ENCODE measurements at places on chromosomes 6 and 20.

DNA sequence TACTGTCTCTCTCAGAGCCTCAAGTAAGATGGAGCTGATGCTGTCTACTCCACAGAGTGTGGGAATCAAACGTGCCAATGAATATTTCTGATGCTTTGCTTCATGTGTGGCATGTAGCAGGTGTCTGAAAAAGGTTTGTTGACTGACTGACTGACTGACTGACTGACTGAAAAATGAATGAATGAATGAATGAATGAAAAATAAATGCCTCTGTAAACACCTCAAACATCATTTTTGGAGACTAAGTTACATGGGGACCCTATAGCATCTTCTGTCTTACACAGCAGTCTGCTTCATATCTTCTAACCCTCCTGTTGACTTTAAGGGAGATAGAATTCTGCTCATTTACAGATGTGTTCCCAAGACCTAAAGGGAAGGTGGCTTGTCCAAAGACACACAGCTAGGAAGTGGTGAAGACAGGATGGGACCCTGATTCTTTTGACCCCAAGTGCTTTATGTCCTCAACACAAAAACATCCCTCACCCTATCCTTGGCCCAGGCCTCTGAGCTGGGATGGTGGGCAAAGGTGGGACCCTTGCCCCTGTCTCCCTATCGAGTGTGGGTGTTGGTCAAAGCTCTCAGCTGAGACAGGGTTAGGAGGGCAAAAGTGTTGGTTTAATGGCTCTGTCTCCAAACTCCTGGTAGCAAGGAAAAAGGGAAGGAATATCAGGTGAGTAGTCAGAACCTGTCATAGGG lies 104.4 kb downstream of the TOX2 start:
- no peak for DNase-seq

DNA sequence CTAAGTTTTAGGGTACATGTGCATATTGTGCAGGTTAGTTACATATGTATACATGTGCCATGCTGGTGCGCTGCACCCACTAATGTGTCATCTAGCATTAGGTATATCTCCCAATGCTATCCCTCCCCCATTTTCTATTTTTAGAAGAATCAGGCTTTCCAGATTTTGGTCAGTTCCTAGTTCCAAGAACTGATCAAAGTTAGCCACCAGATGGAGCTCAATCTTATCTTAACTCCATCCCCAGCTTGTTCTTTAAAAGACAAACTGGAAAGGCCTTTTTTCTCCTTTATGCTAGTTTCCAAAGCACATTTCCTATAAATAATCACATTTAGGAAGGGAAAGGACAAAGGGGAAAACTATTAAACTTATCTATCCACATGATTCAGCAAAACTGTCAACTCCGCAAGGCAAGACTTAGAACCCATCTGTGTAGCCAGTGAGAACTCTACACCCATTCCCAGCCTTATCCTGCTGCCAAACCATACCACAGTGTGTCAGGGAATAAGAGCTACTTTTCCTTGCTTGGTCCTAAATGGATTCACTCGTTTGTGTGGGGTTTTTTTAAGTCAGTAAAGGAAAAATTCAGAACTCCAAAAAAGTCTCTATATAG lies 22.8 kb upstream of the KHDC1 start:
- no peak for DNase-seq

DNA sequence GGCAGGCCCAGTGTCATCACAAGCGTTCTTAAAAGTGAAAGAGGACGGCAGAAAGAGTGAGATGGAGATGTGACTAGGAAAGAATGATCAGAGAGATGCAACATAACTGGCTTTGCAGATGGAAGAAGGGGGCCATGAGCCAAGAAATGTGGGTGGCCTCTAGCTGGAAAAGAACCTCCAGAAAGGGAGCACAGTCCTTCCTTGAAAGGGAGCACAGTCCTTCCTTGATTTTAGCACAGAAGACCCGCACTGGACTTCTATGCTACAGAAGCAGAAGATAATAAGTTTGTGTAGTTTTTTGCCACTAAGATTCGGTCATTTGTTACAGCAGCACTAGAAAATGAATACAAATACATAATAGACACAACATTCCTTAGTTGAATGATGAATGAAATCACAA lies 7.0 kb upstream of the LZTS3 start:
- no peak for DNase-seq

DNA sequence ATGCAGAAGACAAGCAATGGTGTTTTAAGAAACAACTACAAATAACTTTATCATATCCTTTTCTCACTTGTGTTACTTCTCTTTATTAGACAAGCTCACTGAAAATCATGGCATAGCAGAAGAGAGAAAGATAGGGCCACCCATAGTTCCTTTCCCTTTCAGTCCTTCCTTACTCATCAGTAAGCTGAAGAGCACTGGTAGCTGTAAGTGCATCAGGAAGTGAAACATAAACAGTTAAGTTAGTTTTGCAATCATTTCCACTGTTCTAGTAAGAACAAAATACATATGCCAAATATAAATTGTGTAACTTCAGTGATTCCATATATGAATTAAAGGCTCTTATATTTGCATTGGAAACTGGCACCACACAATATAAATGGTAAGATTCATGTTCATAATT lies 220.1 kb downstream of the HACE1 start:
- no peak for DNase-seq

DNA sequence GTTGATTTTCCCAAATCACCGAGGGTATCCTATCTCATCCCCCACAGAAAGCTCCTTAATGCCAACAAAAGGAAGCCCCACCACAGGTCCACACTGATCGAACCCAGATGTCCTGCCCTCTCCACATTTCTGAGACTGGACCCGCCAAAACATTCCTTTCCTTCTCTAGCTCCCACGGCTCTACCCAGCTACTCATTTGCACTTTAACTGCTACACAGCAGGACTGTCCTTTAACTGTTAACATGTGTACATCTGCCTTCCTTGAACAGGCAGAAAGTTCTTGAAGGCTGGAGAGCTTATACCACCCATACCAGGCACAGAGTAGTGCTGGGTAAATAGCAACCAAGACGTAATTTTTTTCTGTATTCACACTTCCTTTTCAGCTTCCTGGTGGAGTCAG lies 68.6 kb downstream of the TRMT6 start:
- DNase-seq = no peak

DNA sequence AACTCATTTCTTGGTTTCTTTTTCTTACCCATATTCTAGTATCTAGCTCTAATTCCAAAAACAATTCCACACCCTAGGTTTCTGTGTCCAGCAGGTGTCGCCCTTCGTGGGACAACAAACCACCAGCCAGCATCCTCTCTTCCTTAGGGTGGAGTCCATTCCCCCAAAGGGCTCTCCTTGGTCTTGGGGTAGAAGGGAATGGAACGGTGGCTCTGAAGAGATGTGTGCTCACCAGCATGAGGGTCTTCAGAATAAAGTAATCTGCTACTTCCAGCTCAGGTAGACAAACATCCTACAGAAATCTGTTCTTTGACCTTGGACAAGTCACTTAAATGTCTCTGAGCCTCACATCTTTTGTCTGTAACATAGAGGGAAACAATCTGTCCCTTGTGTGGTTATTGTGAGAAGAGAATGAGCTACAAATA lies 7.2 kb downstream of the HLA-DMB start:
- peak; percentile 21 for DNase-seq
